Activated T-helper 17 cell treated with anti-CD3 and anti-CD28 coated beads, Interleukin-2, amount 50 U/mL, for 72 hours (primary cell): ENCODE measurements at places on chromosomes 7 and 10. TPM values are rescaled to one million over a fixed set of nuclear protein-coding genes. Genes with fewer than 3 reads are reported as not detected.

Gene ODAD2
- total RNA-seq = not detected

DNA sequence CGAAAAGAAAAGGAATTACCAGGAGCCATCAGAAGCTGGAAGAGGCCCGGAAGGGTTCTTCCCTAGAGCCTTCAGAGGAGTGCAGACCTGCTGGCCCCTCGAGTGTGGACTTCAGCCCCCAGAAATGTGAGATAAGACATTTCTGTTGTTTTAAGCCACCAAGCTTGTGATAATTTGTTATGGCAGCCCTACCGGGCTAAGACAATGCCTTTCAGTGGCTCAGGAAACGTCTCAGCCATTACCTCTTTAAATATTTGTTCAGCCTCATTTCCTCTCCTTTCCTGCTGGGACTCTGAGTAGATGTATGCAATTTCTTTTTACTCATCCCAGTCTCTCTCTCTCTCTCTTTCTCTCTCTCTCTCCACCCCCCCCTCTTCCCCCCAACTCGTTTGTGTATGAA is 174.7 kb upstream of the GRB10 start:
- ATAC-seq = no peak

GRCh38 chr10:20855398-20856038 is 41.6 kb downstream of the NEBL start:
- no peak for ATAC-seq

Gene PDSS1
- 10.9 TPM for total RNA-seq

DNA sequence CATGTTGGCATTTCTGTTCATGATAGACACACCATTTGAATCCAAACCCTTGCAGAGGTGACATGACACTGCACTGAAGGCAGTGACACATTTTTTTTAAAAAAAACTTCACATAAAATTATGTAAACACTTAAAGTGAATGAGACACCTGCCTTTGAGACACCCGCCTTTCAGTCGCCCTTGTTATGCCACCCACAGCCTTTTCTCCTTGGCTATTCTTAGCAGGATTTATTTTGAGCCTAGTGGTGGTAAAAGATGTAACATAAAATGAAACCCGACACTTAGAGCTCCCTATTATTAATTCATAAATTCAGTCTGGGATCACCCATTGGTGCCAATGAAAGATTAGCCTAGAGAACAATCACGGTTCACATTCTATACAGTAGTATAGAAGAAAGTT is 161.3 kb downstream of the DYNC1I1 start:
- no peak for ATAC-seq
